ENCODE measurements at places on chromosomes 7 and 10.

DNA sequence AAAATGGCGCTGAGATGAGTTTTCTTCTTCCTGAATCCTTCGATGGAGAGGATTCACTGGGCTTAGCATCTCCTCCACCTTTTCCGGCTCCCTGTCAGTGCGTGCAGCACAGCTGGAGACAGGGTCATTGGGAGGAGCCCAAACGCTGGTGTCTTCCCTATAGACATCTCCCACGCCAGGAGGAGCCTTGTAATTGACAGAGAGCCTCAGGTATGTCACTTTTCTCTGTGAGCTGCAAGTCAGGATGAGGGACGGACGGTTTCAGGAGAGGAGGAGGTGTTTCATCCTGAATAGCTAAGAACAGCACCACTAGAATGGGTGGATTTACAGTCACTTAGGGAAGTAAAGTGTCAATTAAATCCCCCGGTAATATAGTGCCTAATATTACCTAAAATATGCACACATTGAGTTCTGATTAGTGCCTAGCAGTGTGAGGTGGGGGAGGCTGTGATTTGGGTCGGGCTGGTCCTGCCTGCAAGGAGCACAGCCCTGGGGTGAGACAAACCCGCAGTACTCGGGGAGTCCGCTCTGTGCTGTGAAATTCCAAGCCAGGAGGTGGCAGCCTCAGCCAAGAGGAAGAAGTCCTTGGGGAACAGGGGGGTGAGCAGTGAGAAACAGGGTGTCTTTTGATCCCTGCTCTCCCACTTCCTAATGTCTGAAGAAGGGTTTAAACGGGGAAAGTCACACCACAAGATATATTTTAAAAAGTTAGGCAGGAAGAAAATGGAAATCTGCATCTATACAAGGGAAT, 28.2 kb downstream of the IL15RA start:
- peak; percentile 59 for DNase-seq

- DNase-seq, result no peak
Measured at GRCh38 chr7:88095-88926, 104.1 kb upstream of the FAM20C start.

- DNase-seq, result peak; percentile 84
Measured at GRCh38 chr7:39353615-39354376, 212.4 kb upstream of the YAE1 start.

GRCh38 chr10:71367271-71367670, 29.4 kb upstream of the CDH23 start:
- DNase-seq, result no peak

- no peak for DNase-seq
Measured at GRCh38 chr10:48400850-48401220, 94.4 kb downstream of the MAPK8 start.

DNA sequence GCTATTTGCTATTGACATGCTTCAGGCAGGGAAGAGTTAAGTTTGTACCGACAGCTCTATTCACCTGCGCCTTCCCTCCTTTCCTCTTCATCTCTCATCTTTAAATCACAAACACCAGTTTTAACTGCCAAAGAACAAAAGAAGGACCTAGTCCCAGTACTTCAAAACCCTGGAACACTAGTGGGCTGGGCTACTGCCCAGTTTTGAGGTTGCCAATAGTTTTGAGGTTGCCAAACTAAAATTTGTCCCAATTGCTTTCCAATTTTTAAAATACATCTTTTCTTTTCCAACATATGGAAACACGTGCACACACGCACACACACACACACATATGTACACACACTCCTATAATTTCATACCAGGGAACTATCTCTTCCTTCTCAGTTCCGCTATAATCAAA, 130.6 kb upstream of the SLC26A5 start:
- DNase-seq, result no peak

GRCh38 chr10:34905200-34905927, 90.3 kb upstream of the PARD3 start:
- DNase-seq, result no peak

- no peak for DNase-seq
Measured at GRCh38 chr10:120486671-120487205, 29.7 kb downstream of the PLPP4 start.

DNA sequence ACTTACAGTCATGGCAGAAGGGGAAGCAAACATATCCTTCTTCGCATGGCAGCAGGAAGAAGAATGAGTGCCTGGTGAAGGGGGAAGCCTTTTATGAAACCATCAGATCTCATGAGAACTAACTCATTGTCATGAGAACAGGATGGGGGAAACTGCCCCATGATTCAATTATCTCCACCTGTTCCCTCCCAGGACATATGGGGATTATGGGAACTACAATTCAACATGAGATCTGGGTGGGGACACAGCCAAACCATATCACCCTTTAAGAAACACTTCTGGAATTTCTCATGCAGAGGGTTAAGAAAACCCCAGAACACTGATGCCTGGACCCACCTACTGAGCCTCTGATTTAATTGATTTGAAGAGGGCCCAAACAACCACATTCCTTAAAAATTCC, 63.3 kb upstream of the DNAJB12 start:
- no peak for DNase-seq

DNA sequence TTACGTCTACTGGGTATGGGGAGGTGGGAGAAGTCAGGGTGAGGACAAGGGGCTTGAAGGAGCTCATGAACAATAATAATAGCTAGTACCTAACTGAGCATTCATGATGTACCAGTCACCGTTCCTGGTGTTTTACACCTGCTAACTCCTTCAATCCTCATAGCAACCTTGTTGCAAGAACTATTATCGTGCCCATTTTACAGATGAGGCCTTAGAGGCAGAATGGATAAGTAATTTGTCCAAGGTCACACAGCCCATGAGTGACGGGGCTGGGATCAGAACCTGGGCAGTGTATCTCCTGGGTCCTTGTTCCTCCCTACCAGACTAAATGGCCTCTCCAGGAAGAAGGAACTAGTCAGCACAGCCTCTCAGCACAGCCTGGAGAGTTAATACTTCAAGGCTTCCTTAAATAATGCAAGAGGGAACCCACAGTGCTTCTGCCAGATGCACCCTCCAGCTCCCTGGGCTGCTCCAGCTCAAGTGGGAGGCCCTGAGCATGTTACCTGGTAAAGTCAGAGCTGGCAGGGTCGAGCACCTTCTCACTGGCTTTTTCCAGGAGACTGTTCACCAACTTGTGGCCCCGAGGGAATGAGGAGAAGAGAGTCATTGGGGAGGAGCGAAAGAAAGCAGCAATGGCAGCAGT, 28.8 kb downstream of the RRP12 start:
- no peak for DNase-seq

Measured in AG20443 (cell line).